Neural progenitor cell (in vitro differentiated cells): ENCODE measurements at places on chromosomes 1 and 21. TPM values are rescaled to one million over a fixed set of nuclear protein-coding genes. Genes with fewer than 3 reads are reported as not detected.

DNA sequence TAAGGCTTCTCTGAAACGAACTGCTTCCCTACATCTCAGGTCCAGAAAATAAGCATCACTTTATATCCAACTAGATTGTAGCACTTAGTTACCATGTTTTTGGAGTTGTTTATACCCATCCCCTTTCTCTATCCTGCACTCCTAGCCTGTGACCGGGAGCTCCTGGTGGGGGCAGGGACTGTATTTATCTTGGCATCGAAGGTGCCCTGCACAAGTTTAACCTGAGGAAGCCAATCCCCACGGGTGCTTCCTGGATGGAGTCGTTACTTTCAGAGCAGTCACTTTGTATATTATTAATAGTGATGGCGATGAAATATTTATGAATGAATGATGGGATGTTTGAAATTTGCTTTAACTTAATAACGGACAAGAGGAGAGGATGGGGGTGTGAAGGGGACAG lies 73.9 kb downstream of the KLHDC7A start:
- H3K27me3 ChIP-seq = peaks cover 13% of the 10 kb centered on the region
- H3K27ac ChIP-seq = no peak overlapping the region
- no peak for DNase-seq
- peaks cover 30% of the 10 kb centered on the region for H3K4me1 ChIP-seq
- no peaks in the 10 kb centered on the region for H3K36me3 ChIP-seq

GRCh38 chr1:87421809-87422208 lies 93.1 kb downstream of the LMO4 start:
- DNase-seq = no peak
- H3K4me1 ChIP-seq = peaks cover 6% of the 10 kb centered on the region
- H3K4me3 ChIP-seq = no peak overlapping the region
- H3K36me3 ChIP-seq = no peaks in the 10 kb centered on the region
- no peak overlapping the region for H3K27ac ChIP-seq

BMP8B gene
- total RNA-seq = 0.24 and 0.28 TPM in 2 replicates

GRCh38 chr1:161718559-161719324 lies 2.6 kb upstream of the FCRLB start:
- DNase-seq = no peak
- H3K36me3 ChIP-seq = no peaks in the 10 kb centered on the region
- H3K27ac ChIP-seq = no peak overlapping the region
- no peak overlapping the region for H3K4me3 ChIP-seq
- peaks cover 35% of the 10 kb centered on the region for H3K27me3 ChIP-seq
- no peaks in the 10 kb centered on the region for H3K4me1 ChIP-seq

FCRL2 gene
- not detected in 2 replicates for total RNA-seq

DNA sequence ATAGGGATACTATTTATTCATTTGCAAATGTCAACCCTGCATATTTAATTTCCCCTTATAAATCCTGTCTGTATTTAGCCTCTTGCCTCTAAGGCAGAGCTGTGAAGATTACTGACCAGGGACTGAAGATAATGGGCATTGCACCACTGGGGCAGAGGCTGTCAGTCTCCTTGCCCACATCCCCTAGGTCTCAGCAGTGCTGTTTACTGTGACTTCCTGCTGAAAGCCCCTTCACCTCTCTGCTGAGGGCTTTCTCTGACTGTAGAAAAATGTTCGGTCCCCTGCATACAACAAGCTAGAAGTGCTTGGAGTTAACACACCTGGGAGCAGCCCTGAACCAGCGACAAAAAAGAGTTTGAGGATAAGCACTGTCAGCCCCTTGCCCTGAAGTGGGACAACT lies 28.8 kb downstream of the SLC5A9 start:
- H3K4me1 ChIP-seq = no peaks in the 10 kb centered on the region
- H3K27me3 ChIP-seq = no peaks in the 10 kb centered on the region
- no peak overlapping the region for H3K4me3 ChIP-seq
- DNase-seq = no peak
- no peaks in the 10 kb centered on the region for H3K36me3 ChIP-seq
- H3K27ac ChIP-seq = no peak overlapping the region

DRAXIN gene
- total RNA-seq = 27.1 and 31.3 TPM in 2 replicates

DNA sequence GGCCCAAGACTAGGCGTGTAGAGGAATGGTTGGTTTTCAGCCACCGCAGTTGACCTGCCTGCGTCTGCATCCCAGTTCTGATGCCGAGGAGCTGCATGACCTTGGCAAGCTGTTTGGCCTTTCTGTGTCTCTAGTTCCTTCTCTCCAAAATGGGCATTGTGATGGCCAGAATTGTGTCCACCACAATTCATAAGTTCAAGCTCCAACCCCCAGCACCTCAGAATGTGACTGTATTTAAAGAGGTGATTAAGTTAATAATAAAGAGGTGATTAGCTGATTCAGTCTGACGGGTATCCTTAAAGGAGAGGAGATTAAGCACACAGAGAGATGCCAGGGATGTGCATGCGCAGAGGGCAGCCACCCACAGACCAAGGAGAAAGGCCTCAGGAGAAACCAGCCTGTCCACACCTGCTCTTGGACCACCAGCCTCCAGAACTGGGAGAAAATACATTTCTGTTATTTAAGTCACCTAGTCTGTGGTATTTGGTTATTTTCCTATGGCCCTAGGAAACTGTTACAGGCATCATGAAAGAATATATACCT lies 28.5 kb downstream of the MAB21L3 start:
- H3K27ac ChIP-seq = no peak overlapping the region
- H3K36me3 ChIP-seq = no peaks in the 10 kb centered on the region
- no peak for DNase-seq
- H3K4me1 ChIP-seq = no peaks in the 10 kb centered on the region
- H3K4me3 ChIP-seq = no peak overlapping the region

OR10J1 gene
- not detected in 2 replicates for total RNA-seq

DNA sequence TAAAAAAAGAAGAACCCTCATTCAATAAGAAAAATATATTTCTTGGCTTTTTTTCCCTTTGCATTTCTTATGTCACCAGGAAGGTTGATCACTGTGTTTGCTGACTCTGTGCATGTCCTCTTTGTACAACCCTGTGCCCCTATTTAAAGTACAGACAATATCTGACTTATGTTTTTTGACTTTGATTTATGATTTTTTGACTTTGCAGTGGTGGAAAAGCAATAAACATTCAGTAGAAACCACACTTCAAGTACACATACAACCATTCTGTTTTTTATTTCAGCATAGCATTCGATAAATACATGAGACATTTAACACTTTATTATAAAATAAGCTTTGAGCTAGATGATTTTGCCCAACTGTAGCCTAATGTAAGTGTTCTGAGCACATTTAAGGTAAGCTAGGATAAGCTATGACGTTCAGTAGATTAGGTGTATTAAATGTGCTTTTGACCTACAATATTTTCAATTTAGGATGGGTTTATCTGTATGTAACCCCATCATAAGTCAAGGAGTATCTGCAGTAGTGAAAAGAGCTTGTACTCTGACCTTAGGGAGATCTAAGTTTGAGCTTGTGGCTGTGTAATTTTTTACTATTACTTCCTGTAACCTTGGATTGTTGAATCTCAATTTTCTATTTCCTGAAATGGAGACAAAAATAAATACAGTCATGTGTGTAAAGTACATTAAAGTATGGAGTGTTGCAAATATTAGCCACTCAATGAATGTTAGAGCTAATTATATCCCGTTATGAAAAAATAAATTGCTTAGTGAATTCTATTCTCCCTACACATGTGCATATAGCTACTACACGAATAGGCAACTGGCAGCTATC lies 1.2 kb downstream of the RNASEL start:
- DNase-seq = no peak
- no peaks in the 10 kb centered on the region for H3K27me3 ChIP-seq
- H3K27ac ChIP-seq = no peak overlapping the region

DNA sequence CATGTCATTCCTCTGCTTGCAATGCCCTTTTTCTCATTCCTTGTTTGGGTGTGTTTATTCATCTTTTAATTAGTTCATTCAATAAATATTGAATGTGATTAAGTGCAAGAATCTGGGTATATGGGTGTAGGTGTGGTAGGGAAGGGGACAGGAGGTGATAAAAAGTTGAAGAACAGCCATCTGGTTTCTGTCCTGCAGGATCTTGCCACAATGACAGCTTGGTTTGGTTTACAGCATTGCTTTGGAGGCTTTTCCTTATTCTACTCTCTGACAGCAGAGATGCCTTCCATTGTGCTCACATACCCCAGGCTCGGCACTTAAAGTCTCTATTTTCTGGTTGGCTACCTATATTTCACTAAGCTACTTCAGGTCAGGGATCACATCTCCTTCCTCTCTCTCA lies 3.0 kb upstream of the REG4 start:
- no peak overlapping the region for H3K4me3 ChIP-seq
- no peak for DNase-seq
- H3K4me1 ChIP-seq = no peaks in the 10 kb centered on the region
- H3K36me3 ChIP-seq = no peaks in the 10 kb centered on the region
- H3K27ac ChIP-seq = no peak overlapping the region

DNA sequence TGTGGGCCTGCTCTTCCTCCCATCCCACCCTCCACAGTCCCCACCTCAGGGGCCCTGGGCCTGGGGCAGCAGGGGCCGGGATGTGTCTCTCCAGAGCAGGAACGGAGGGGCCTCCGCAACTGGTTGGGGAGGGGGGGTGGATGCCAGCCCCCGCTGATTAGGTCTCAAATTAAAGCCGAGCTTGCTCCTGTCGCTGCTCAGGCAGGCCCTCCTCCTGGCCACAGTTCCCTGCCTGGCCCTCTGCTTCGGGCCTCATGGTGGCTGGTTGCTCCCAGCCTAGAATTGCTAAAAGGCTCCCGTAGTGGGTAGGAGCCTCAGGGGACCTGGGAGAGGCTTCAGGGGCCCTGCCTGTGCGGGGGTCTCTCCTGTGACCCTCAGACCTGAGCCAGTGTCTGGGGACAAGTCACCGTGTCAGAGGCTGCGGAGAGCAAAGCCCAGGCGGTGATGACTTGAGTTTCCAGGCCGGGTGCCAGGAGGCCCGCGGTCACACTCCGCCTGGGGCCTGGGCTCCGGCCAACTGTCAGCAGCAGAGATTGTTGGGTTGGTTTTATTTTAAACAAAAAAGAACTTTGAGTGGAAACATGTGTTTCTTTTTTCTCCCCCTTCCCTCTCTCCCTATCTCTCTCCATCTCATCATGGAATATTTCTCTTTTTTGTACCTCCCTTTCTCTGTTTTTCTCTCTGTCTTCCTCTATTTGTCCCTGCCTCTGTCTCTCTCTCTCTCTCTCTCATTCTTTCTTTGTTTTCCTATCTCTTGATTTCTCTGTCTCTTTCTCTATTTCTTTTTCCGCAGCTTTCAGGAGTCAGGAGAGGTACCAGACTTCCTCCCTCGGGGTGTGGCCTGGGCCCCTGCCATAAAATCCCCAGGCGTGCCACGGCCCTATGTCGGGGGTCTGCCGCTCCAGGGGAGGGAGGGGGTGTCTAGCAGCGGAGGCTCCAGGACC lies 20.0 kb upstream of the EPHA2 start:
- no peak overlapping the region for H3K4me3 ChIP-seq
- H3K27ac ChIP-seq = peak overlapping the region; percentile 88

SPRR4 gene
- not detected in 2 replicates for total RNA-seq

GRCh38 chr1:116494745-116495144 lies 76.1 kb downstream of the CD58 start:
- H3K4me3 ChIP-seq = no peak overlapping the region
- H3K4me1 ChIP-seq = peaks cover 22% of the 10 kb centered on the region
- DNase-seq = no peak
- H3K27me3 ChIP-seq = no peaks in the 10 kb centered on the region

GRCh38 chr1:44170281-44170823 lies 28.9 kb upstream of the KLF18 start:
- H3K27ac ChIP-seq = no peak overlapping the region
- no peak overlapping the region for H3K4me3 ChIP-seq
- DNase-seq = no peak
- H3K27me3 ChIP-seq = no peaks in the 10 kb centered on the region
- no peaks in the 10 kb centered on the region for H3K4me1 ChIP-seq

CD1D gene
- 0.77 TPM in 1 of 2 replicates, not detected in the other for total RNA-seq

CHRNB2 gene
- total RNA-seq = 0.11 and 2.3 TPM in 2 replicates

CIART gene
- total RNA-seq = 22.6 and 25.3 TPM in 2 replicates

CELA3B gene
- total RNA-seq = not detected in 2 replicates

DNA sequence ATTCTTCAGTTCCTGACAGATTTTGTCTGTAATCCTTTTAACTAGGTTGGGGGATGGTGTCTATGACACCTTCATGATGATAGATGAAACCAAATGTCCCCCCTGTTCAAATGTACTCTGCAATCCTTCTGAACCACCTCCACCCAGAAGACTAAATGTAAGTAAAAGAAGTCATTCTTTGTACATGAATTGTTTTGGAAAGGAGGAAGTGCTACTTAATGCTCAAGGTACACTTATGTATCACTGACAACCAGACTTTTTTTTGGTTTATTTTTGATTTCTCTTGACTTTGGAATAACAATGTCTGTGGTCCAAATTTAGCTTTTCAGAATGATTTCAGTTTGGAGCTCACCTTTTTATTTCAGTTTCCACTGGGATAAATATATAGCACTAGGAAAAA lies 2.3 kb downstream of the DYRK3 start:
- no peak for DNase-seq
- no peak overlapping the region for H3K27ac ChIP-seq
- H3K36me3 ChIP-seq = no peaks in the 10 kb centered on the region
- H3K4me1 ChIP-seq = peaks cover 23% of the 10 kb centered on the region
- peaks cover 6% of the 10 kb centered on the region for H3K27me3 ChIP-seq
- H3K4me3 ChIP-seq = no peak overlapping the region

GRCh38 chr1:81512252-81513003 lies 288.3 kb upstream of the ADGRL2 start:
- no peaks in the 10 kb centered on the region for H3K27me3 ChIP-seq
- DNase-seq = peak; percentile 37
- H3K4me1 ChIP-seq = peaks cover 69% of the 10 kb centered on the region

SPRR2A gene
- not detected in 2 replicates for total RNA-seq

GRCh38 chr1:115412286-115412685 lies 74.2 kb upstream of the NGF start:
- no peaks in the 10 kb centered on the region for H3K27me3 ChIP-seq
- DNase-seq = no peak
- no peak overlapping the region for H3K27ac ChIP-seq
- no peaks in the 10 kb centered on the region for H3K36me3 ChIP-seq
- peaks cover 5% of the 10 kb centered on the region for H3K4me1 ChIP-seq
- no peak overlapping the region for H3K4me3 ChIP-seq

GRCh38 chr1:2125350-2126211 lies 69.0 kb downstream of the FAAP20 start:
- H3K36me3 ChIP-seq = no peaks in the 10 kb centered on the region
- H3K27me3 ChIP-seq = no peaks in the 10 kb centered on the region
- peak; percentile 1 for DNase-seq
- peaks cover 11% of the 10 kb centered on the region for H3K4me1 ChIP-seq
- H3K27ac ChIP-seq = peak overlapping the region; percentile 53

- H3K36me3 ChIP-seq = no peaks in the 10 kb centered on the region
- no peaks in the 10 kb centered on the region for H3K27me3 ChIP-seq
- no peak overlapping the region for H3K27ac ChIP-seq
- no peak overlapping the region for H3K4me3 ChIP-seq
Measured at GRCh38 chr1:244163861-244164510, 112.9 kb downstream of the ZBTB18 start.
